ENCODE measurements at places on chromosomes 5 and 9.

GRCh38 chr9:32508728-32509127 lies 17.3 kb downstream of the RIGI start:
- DNase-seq = no peak

DNA sequence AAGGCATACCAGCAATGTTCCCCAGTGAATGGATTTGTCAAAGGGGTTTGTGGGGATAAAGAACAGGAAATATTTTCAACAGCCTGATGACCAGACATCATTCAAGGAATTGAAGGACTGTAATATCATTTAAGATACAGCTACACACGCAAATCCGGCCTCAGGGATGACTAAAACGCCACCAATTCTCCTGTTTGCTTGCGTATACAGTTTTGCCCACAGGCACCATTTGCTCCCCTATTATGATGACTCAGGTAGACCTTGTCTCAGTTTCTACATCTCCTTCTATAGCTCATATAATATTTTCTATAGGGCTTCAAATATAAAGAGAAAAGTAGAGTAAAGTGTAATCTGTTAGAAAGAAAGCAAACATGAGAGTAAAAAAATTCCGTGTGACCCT lies 29.7 kb upstream of the ITGA1 start:
- DNase-seq = no peak

- DNase-seq = no peak
Measured at GRCh38 chr5:132800545-132800944, 12.6 kb upstream of the SOWAHA start.

DNA sequence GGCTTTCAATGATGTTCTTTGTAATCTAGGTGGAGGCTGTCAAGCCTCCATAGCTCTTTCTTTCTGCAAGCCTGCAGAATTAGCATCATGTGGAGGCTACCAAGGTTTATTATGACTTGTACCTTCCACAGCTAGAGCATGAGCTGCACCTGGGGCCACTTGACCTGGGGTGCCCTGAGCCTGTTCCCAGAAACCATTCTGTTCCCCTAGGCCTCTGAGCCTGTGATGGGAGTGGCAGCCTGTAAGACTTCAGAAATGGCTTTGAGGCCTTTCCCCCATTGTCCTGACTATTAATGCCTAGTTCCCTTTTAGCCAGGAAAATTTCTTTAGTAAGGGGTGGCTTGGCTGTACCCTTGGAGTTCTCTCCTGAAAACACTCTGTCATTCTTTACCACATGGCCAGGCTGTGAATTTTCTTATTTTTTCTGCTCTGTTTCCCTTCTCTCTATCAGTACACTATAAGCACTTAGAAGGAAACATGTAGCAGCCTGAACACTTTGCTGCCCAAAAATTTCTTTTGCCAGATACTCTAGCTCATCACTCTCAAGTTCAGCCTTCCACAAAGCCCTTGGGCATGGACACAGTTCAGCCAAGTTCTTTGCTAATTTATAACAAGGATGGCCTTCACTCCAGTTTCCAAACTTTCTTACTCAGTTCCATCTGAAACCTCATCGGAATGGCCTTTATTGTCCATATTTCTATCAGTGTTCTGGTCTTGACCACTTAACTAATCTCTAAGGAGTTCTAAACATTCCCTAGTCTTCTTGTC lies 61.4 kb upstream of the NR3C1 start:
- DNase-seq = no peak

DNA sequence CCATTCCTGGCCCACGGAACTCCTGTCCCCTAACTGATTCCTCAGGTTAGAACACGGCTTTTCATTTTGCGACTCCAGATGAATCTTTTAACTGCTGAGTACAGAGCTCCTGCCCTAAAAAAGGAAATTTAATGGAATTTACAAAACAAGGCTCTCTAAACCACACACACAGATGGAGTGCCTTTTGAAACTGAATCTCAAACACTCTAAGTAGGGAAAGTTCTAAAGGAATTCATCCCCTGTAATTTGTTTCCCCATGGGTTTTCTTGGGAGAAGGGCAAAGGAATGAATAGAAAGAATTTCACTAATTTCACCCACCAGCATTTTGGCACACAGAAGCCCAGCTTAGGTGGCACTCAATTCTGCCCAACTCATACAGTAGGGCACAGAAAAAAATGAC lies 106.5 kb downstream of the THBS4 start:
- DNase-seq = no peak

GRCh38 chr5:88438006-88438405 lies 169.4 kb upstream of the TMEM161B start:
- DNase-seq = no peak

DNA sequence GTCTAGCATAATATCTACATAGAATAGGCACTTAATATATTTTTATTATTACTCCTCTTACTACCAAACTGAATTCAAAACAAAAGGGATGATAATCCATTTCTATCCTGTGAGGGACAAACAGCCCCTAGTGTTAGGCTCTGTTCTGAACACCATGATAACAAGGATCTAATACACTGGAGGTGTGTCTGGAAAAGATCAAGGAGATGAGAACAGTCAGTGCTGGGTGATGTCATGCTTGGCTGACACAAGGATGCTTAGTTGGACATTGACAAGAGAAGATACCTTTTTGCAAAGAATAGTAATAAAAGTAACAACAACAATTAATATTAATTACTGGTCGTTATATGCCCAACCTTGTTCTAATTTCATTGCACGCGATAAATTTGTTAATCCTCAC lies 458.7 kb downstream of the EBF1 start:
- no peak for DNase-seq

DNA sequence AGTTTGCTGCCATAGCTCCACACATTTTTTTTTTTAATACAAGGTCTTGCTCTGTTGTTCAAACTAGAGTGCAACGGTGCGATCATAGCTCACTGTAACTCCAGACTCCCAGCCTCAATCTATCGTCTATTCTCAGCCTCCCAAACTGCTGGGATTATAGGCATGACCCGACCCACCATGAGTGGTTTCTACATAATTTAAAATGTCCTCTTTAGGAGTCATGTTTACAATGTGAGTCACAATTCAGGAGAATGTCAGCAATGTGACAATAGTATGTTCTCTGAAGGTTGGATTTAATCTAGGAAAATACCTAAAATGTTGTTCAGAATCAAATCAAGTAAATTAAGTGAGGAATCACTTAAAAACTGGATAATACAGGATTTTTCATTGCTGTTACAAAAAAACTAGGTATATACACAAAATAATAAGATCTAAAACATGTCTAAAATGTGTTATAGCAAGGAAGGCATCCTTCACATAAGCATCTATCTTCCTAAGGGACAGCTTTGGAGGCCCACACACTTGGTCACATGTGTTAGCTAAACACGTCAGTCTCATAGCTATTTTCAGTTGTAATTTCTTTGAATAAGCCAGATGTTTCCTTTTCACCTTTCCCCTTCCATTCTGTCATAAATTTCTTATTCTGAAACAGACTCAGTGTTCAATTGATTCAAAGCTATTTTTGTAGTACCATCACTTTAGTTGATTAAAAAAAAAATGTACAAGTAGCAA lies 30.0 kb upstream of the ELAVL2 start:
- no peak for DNase-seq
